SW 1271 (cell line): ENCODE measurements at places on chromosomes 1 and 21.

DNA sequence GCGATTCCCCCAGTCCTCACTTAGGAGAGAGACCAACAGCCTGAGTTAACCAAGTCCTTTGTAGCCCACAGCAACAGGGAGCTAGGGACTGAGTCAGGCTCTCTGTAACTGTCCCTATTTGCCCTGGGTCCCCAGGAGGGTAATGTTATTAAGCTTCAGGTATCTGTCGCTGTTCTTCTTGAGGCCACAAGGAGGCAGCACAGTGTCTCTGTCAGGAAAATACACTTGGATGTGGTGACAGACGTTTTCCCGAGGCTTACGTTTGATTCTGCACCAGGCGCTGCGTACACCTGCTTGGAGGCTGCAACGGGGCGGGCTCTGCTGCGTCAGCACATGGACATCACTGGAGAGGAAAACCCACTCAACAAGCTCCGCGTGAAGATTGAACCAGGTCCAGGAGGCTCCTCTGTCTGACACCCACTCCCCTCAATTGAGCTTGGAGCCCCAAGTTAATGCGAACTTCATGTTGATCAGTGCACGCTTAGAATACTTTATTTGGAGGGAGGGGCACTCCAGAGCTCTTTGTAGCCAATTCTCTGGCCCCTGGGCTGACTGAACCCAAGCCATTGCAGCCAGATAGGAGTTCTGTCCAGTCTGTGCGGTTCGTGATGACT, 10.7 kb upstream of the ELF3 start:
- no peak for DNase-seq

DNA sequence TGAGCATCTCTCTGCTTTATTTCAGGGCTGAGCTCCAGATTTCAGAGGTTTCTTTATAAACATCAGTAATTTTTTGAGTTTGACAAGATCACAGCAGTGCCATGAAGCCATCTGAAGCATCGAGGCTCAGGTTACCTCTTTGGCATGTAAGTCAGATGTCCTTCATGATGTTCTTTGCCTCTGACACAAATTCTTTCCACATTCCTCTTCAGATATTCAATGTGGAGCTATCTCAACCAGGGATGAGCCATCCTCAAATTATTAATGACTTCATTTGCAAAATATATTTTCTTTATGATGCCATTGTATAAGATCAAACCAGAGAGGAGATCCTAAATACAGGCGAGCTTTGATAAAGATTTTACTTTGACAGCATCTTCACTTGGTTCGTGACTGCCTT, 256.7 kb downstream of the COL11A1 start:
- DNase-seq = no peak

GRCh38 chr1:110616587-110616986, 10.4 kb upstream of the KCNA2 start:
- DNase-seq = no peak

GRCh38 chr1:208042868-208043267, 131.9 kb upstream of the CD34 start:
- DNase-seq = no peak

DNA sequence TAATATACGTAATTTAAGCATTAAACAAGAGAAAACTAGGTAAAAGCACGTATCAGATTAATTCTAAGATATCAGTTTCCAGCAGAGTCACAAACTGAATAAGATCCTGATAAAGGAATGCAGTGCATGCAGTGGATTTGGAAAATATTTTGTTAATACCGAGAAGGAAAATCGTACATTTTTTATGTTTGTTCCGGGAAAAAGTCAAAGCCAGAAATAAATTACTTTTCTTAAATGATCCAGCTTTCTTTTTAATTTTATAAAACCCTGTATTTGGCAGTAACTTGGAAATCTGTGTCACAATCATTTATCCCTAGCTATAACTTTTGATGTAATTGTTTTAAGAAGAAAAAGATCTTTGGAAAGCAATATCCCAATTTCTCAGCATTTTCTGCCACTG, 955 bp downstream of the PALMD start:
- DNase-seq = no peak

DNA sequence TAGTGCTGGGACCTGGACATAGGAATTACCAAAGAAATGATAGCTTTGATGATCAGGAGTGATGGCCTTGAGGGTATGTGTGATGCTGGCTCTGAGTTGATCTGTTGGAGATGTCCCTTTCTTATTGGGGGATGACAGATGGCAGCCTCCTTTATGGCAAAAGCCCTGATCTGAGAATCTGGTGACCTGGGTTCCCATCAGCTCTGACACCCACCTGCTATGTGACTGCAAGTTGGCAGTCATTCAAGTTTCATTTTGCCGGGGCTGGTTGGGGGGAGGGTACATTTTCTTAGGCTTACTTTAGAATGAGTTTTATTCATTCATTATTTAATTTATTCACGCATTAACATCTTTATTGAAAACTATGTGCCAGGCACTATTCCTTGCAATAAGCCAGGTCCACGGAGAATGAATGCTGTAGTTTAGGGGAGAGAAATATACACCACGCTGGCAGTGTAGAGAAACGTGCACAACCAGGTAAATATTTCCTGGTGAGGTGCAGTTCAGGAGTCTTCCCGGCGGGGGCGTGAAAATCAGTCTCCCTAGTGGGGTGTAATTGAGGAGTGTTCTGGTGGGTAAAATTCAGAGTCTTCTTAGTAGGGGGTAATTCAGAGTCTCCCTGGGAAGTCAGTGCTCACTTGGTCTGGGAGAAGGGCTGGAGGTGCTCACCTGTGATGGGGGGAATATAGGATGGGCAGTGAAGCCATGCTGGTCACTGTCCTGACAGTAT, 401.3 kb downstream of the CAMTA1 start:
- DNase-seq = no peak
